ENCODE measurements at places on chromosomes 13 and 19. TPM values are rescaled to one million over a fixed set of nuclear protein-coding genes. Genes with fewer than 3 reads are reported as not detected.

Gene KIR2DL1
- 0.17 TPM for total RNA-seq

- DNase-seq: no peak
Measured at GRCh38 chr13:104491916-104492315, 1425.7 kb upstream of the SLC10A2 start.

GRCh38 chr19:47776568-47776967 is 1.9 kb upstream of the SELENOW start:
- DNase-seq: no peak

Gene LRRC25
- 13.4 TPM for total RNA-seq

Gene PRDX2
- total RNA-seq: 222 TPM

Measured in liver (tissue), 10 donors.